ENCODE measurements at places on chromosomes 7 and 10. TPM values are rescaled to one million over a fixed set of nuclear protein-coding genes. Genes with fewer than 3 reads are reported as not detected.

- no peaks in the 10 kb centered on the region for H3K4me1 ChIP-seq
- no peak overlapping the region for H3K27ac ChIP-seq
- no peak overlapping the region for H3K4me3 ChIP-seq
Observed at GRCh38 chr10:42648512-42648911, 10.1 kb upstream of the ZNF33B start.

- DNase-seq = no peak
- H3K27ac ChIP-seq = no peak overlapping the region
- no peaks in the 10 kb centered on the region for H3K27me3 ChIP-seq
- no peak overlapping the region for H3K4me3 ChIP-seq
- no peaks in the 10 kb centered on the region for H3K4me1 ChIP-seq
Observed at GRCh38 chr7:42596737-42597136, 315.1 kb downstream of the C7orf25 start.

- DNase-seq = no peak
- no peaks in the 10 kb centered on the region for H3K4me1 ChIP-seq
- no peaks in the 10 kb centered on the region for H3K27me3 ChIP-seq
- H3K4me3 ChIP-seq = no peak overlapping the region
- H3K36me3 ChIP-seq = no peaks in the 10 kb centered on the region
- H3K27ac ChIP-seq = no peak overlapping the region
Observed at GRCh38 chr7:31100445-31100844, 48.3 kb downstream of the ADCYAP1R1 start.

SMKR1 gene
- polyA plus RNA-seq = not detected

GRCh38 chr10:50385624-50386023 is 134.3 kb upstream of the ASAH2 start:
- DNase-seq = no peak
- no peak overlapping the region for H3K4me3 ChIP-seq
- no peaks in the 10 kb centered on the region for H3K4me1 ChIP-seq
- no peak overlapping the region for H3K27ac ChIP-seq
- no peaks in the 10 kb centered on the region for H3K36me3 ChIP-seq
- H3K27me3 ChIP-seq = no peaks in the 10 kb centered on the region

SLC16A9 gene
- 3.5 TPM for polyA plus RNA-seq

RBM48 gene
- polyA plus RNA-seq = 10.8 TPM

PDLIM1 gene
- 159 TPM for polyA plus RNA-seq

Data from aorta (tissue), 5 donors.